Skeletal muscle cell (primary cell): ENCODE measurements at places on chromosomes 1 and 21.

GRCh38 chr21:32364796-32365195, 28.0 kb downstream of the URB1 start:
- no peak for DNase-seq

- DNase-seq, result no peak
Observed at GRCh38 chr1:152191711-152192110, 32.3 kb downstream of the HRNR start.

GRCh38 chr1:84073266-84073665, 70.8 kb upstream of the PRKACB start:
- DNase-seq, result no peak

DNA sequence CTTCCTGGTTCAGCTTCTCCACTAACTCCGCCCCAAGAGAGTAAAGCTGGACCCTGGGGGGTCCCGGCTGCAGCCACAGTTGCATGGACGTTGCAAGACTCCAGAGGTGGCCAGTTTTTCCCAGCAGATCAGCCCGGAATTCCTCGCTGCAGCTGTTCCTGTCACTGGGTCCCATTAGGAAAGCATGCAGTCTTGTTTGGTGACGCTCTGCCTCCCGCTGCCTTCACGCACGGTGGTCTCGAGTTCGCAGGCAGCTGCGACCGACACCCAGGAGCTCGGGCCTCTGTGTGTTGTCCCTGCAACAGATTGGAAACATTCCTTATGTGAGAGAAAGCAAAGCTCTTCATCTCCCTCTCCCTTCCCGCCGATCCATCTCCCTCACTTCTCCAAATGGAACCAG, 162.8 kb downstream of the PRDM16 start:
- no peak for DNase-seq

GRCh38 chr1:162721471-162721870, 69.0 kb upstream of the HSD17B7 start:
- DNase-seq, result no peak

- DNase-seq, result no peak
Observed at GRCh38 chr1:82386365-82387011, 585.8 kb downstream of the ADGRL2 start.

DNA sequence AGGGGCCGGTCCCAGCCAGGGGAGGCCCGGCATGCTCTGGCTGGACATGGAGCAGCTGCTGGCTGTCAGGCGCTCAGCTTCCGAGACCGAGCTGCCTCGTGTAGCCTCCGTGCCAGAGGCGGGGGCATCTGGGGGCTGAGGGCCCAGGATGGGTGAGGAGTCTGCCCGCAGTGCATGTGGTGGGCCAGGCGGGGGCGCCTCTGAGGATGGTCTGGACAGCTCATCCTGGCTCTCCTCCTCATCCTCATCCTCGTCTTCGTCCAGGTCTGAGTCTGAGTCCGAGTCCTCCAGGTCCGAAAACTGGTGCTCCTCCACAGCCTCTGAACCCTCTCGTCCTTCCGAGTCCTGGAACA, 28.9 kb upstream of the EDN2 start:
- no peak for DNase-seq
